Right atrium auricular region (tissue), 2 donors: ENCODE measurements at places on chromosomes 16 and 17. TPM values are rescaled to one million over a fixed set of nuclear protein-coding genes. Genes with fewer than 3 reads are reported as not detected.

GRCh38 chr16:49484451-49484849 lies 110.8 kb downstream of the C16orf78 start:
- DNase-seq = peak; percentile 85

- DNase-seq = no peak
Measured at GRCh38 chr16:4433914-4434787, 8.5 kb downstream of the DNAJA3 start.

- DNase-seq = no peak
Measured at GRCh38 chr16:16867973-16868372, 489.0 kb downstream of the NPIPA7 start.

- no peak for DNase-seq
Measured at GRCh38 chr16:29303520-29303919, 103.0 kb downstream of the NPIPB11 start.

DNA sequence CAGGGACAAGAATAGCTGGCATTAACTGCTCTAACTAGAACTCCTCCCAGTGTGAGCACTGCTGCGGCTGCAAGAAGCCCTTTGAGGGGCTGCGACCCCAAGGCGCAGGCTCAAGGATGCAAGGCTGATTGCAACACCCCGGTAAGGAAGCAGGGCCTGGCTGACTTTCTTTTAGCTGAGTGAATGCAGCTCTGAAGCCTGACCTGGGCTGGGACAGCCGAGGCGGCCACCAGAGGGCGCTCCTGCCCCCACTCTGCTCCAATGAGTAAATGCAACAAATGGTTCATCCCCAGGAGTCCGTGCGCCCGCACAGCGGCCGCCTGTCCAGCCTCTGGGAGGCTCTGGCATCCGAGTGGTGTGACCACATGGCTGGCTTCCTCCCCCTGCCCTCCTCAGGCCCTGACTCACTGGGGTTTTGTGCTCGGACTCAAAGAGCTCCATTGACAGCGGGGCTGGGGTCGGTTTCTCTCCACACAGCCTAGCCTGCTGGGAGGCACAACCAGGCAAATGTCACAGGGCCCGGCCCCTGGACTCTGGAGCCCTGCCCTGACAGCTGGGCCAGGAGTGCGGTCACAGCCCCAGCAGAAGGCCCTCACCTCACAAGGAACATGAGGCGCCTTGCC lies at the start of gene SMIM5:
Gene SMIM5, plus strand, starts transcription at position 572 of the 623 bp plus-strand sequence. CDS start 6,768 bp downstream, outside the sequence.
- DNase-seq = peak; percentile 90

DNA sequence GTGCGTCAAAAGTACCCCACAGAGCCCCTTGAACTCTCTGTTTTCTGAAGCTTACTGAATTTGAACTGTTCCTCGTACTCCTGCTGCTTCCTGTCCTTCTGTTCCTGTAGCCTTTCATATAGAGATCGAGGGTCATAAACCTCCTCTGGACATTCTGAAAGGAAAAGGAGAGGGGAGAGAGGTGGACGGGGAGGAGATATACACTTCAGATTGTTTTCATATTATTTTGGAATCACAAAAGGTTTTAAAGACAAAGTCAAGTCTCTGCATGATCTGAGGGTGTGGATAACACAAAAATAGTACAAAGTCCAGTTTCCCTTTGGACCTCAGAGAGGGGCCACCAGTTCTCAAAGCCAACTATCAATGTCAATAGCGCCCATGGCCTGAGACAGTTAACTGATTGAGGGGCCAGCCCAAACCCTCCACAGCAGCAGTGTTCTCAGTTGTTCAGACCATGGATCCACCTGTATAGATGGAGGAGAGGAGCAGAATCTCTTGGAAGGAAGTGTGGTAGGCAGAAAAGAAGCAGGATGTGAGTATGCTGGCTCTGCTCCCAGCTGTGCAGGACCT lies 13.0 kb downstream of the PSME3IP1 start:
- no peak for DNase-seq

DNA sequence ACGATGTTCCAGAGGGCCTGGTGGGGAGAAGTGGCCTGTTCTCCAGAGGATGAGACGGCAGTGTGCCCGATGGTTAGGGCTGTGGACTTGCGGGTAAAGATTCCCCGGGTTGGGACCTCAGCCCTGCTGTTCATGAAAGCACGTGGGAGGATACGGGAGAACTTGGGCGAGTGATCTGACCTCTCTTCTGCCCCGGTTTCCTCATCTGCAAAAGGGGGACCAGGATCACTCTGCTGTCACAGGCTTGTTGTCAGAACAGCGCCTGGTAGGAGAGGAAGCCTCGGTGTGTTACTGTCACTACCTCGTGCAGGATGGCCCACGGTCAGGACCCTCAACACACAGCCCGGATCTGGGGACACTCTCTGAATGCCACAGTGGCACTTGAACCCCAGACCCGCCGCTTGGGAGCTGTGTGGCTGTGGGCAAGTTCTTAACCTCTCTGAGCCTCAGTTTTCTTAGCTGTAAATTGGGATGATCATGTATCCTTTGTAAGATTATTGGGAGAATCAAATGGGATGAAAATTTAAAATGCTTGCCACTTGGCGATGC lies 85.6 kb upstream of the CDC42EP4 start:
- DNase-seq = no peak

- DNase-seq = no peak
Measured at GRCh38 chr16:33059206-33059605, 134.8 kb upstream of the TP53TG3C start.

GRCh38 chr17:71252436-71252835 lies 868.4 kb upstream of the SOX9 start:
- no peak for DNase-seq

- no peak for DNase-seq
Measured at GRCh38 chr17:42016411-42016831, 818 bp downstream of the DNAJC7 start.

- no peak for DNase-seq
Measured at GRCh38 chr17:6510321-6510977, 45.9 kb downstream of the PITPNM3 start.

- no peak for DNase-seq
Measured at GRCh38 chr17:28725660-28726225, 290 bp downstream of the TLCD1 start.

DNA sequence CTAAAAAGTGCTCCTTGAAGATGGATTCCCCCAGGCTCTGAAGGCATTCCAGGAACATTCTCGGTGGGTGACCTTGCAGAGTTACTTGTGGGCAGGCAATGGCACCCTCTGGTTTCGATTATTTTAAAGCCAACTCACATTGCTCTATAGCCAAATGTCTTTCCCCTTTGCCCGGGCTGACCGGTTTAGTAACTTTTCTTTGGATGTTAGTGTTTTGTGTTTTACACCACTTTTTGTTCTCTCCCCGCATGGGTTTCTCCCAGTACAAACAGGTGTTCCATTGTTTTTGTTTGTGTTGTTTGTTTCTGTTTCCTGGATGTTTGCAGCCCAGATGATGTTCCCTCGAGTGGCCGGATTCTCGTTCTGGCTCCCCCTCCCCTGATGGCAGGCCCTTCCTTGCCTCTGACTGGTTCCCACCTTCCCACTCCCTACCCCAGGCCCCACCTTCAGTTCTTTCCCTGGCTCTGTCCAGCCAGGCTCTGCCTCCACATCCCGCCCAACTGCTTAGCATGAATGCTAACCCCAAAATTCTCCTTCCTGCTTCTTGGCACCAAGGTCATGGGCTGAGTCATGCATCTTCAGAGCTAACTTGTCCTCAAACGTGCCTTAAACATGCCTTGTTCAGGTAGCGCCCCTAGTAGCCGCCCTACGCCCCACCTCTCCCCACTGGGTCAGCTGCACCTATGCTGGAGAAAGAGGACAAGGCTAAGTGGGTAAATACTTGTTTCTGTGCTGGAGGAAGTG lies 40.6 kb downstream of the ELAC2 start:
- DNase-seq = no peak

SDR42E2 gene
- total RNA-seq = not detected

FOXL1 gene
- total RNA-seq = 0.85 TPM

FOXO3B gene
- total RNA-seq = 8.5 TPM

ABCC11 gene
- total RNA-seq = not detected

DNA sequence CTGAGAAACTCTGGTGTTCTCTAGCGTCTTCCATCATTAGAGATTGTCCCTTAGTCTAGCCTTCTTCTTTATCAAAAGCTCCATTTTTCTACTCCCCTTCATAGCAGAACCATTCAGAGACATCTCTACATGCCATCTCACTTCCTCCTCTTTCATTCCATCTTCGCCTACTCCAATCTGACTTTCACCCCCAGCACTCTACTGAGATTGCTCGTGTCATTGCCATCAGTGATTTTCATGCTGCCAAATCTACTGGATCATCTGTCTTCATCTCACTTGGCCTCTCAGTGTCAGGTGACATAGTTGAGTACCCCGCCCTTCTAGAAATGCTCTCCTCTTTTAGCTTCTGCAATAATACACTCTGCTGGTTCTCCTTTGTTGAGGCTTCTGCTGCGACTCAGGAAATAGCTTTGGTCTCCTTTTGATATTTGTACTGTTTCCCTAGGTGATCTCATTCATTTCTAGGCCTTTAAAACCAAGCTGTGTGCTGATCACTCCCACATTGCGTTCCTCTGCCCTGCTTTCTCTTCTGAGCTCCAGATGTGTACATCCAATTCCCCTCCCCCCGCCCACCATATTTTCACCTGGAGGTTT lies 119.1 kb downstream of the FTO start:
- no peak for DNase-seq

UMOD gene
- not detected for total RNA-seq

DNA sequence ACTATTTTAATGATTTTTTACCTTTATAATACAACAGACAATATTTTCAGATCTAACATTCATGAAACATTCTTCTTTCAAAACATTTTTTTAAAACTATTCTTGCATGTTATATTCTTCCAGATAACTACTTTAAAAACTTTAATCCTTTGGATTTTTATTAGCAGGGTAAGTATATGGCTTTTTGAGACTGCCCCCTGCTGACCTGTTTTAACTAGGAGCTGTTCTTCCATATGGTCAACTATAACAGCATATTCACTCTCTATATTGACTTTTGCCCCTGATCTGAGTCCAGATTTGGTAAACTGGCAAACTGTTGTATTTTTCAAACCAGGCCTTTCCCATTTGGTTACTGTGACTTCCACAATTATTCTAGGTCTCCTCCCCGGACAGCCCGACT lies 16.5 kb downstream of the ZNF18 start:
- no peak for DNase-seq

DNA sequence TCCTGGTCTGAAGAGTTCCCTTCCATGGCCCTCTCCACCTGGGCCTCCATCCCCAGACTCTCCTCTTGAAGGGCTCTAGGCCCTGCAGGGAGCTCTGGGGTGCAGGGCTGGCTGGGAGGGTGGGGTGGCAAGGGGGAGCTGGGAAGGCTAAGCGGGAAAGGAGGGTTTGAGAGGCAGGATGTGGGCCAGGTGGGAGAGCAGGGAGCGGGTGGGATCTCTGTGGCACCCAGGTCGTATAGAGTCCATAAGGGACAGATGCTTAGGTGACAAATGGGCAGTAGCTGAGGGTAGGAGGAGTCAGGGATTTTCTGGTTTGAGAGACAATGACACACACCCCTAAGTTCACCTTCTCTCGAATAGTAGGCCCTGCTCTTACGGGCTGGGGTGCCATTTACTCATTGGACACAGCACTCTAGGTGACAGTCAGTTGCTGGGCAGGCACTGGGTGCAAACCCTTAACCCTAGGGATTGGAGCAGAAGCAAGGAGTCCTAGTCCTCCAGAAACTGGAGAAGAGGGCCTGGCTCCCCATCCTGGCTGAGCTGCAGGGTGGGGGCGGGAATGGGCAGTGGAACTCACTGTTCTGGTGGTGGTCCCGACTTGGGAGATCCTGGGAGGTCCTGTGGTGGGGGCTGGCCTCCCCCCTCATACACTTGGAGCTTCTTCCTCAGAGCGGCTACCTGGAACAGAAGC lies 15.3 kb downstream of the KIF18B start:
- no peak for DNase-seq

DNA sequence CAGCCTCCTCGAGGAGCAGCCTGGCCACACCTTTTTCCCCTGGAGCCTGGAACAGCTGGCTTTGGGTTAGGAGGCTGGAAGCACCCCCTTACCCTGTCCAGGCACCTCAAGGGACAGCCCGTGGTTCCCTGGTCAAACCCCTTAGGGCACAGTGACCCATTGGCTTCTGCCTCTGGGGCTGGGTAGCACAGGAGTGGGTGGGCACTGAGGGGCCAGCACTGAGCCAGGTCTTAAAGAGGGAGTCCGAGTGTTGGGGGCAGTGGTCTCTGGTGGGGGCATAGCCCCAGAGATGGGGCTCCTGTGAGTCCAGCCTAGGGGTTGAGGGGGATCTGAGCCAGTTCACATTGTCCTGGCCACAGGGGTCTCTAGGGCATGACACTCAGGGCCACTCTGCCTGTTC lies 15.4 kb downstream of the OTOP3 start:
- DNase-seq = no peak

- no peak for DNase-seq
Measured at GRCh38 chr17:39678340-39679116, 9.3 kb downstream of the PGAP3 start.

- DNase-seq = no peak
Measured at GRCh38 chr17:81681672-81682071, 1.9 kb downstream of the ARL16 start.

UNC13D gene
- 25.9 TPM for total RNA-seq

DNA sequence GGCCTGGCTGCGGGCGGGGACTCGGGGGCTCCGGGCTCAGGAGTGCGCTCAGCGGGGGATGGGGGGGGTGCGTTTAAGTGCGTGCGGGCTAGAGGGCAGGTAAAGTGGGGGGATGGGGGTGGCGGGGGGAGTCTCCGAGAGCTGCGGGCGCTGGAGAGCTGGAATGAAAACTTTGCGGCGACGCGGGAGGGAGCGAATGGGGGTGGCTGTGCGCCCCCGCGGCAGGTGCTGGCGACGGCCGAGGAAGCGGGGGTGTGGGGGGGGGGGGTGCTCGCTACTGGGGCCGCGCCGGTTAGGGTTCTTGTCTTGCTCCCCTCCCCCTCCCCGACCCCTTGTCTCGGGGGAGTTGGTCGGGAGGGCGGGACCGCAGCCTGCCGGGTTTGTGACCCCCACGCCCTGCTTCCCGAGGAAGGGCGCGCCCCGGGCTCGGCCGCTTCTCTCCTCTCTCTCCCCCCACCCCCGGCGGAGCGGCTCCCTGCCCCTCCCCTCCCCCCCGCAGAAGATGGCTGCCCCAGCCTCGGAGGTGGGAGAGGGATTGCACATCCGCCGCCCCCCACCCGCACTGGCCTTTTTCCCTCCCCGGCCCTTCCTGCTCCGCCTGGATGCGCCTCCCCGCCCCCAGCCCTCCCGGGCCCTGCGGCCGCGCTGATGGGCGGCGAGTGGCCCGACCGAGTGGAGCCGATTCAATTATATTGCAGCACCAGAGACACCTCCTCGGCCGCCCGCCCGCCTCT lies 649 bp downstream of the GSE1 start:
- peak; percentile 82 for DNase-seq

- no peak for DNase-seq
Measured at GRCh38 chr16:85078226-85078625, 34.0 kb downstream of the CIBAR2 start.
